CD8-positive, alpha-beta T cell (primary cell): ENCODE measurements at places on chromosomes 6 and 20.

DNA sequence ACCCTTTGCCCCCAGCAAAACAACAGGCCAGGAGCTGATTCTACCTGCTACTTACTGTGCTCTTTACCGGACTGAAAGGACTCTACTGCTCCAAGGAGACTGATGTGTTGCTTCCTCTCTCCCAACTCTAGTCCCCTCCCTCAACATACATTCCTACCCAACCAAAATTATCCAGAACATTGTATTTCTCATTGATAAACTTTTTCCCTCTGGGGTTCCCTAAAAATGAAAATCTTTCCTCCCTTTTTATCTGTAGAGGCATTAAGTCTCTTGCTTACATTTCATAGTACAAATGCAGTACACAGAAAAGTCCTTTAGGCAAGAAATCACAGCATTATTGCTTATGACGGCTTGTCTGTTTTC, 940 bp upstream of the HS3ST5 start:
- DNase-seq, result no peak

DNA sequence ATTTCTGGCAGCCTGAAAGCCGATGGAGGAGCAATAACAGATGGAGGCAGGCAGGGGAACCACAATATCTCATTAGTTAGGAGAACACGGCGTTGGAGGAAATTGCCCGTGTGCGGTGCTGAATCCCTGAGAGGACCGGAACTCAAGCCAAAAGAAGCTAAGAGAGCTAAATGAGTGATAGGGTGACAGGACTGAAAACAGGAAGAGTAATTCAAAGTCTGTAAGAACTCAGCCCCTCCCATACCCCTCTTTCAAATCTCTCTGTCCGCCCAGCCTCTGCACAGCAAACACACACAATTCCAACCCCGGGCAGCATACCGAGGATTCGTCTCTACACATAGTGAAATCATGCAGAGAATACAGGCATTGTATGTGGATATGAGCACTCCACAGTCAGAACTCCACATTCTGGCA, 2.6 kb upstream of the IPCEF1 start:
- peak; percentile 11 for DNase-seq

GRCh38 chr6:39303425-39304153, 10.6 kb downstream of the KCNK17 start:
- no peak for DNase-seq

- no peak for DNase-seq
Observed at GRCh38 chr6:22613695-22614094, 44.3 kb downstream of the HDGFL1 start.

GRCh38 chr20:19767070-19767469, 9.0 kb downstream of the RIN2 start:
- no peak for DNase-seq

- no peak for DNase-seq
Observed at GRCh38 chr6:26455357-26455970, 2.3 kb upstream of the BTN2A1 start.

DNA sequence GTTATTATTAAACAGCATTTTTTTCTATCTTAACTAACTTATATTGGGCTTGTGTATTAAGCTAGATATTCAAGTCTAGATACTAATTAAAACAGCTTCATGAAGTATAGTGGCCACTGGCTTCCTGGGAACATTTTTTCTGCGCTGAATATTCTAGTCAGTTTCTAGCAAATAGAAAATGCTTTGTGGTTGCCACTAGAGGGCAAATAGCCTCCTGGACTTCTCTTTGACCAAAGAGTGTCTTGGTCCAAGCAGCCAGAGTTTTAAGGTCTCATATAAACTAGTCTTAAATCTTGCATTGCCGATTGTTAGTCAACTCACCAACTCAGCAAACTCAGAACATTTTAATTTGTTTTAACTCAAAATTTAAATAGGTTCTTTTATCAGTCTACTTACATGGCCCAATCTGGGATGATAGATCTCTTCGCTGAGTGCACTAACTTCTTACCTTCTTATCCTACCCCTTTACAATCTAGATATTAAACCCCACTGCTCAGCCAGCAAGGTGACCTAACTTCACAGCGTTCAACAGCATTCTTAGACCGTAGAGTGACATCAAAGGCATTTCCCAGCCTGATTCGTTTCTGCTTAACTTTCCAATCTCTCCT, 24.6 kb upstream of the ID4 start:
- DNase-seq, result no peak

- DNase-seq, result no peak
Observed at GRCh38 chr20:53736122-53736756, 142.6 kb upstream of the ZNF217 start.

DNA sequence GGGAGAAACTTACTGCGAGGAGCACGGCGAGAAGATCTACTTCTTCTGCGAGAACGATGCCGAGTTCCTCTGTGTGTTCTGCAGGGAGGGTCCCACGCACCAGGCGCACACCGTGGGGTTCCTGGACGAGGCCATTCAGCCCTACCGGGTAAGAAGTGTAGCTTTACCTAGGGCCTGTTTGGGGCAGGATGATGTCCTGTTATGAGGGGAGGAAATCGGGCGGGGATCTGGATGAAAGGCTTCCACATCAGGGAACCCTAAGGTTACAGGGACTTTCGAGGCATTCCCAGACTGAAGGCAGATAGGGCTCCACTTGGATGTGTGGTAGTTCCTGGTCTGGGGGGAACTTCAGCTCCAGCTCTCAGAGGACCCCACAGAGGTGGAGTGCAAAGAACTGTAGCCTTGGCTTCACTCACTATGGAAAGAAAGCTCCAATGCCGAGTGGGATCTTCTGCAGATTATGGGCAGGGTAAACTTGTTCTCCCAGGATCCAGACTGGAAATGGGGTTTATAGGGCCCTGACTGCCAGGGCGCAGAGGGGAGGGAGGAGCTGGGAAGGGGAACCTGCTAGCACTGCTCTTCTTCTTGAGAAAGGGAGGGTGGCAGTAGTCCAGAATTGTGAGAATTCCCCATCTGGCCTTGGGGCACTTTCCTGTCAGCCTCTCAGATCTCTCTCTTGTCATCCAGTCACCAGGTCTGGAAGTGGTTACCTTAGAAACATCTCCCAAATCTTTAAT, 740 bp downstream of the TRIM15 start:
- DNase-seq, result no peak

- no peak for DNase-seq
Observed at GRCh38 chr6:96460052-96460700, 61.4 kb upstream of the UFL1 start.

- no peak for DNase-seq
Observed at GRCh38 chr6:109770047-109770446, 79.0 kb downstream of the FIG4 start.

- DNase-seq, result no peak
Observed at GRCh38 chr6:39203436-39204159, 25.7 kb downstream of the KCNK5 start.

GRCh38 chr20:63061051-63061770, 54.4 kb upstream of the BHLHE23 start:
- no peak for DNase-seq

DNA sequence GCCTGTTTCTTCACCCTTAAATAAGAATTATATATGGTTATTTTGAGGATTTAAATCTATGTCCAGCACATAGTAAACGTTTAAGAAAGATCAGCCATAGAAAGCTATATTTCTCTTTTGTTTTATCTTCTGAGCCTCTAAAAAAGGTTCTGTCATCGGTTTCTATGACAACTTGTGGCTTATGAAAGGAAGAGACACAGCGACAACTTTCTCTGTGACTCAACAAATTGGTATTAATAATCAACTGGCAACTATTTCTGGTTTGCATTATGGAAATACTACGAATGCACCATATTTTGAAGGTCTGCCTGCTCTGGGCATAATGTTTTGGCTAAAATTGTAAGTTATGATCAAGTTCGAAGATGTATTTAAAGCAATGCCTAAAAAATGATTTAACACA, 751.0 kb downstream of the CD109 start:
- no peak for DNase-seq

GRCh38 chr20:48319943-48320584, 507.7 kb downstream of the PREX1 start:
- no peak for DNase-seq

GRCh38 chr6:37068356-37069270, 63.2 kb downstream of the FGD2 start:
- DNase-seq, result no peak

DNA sequence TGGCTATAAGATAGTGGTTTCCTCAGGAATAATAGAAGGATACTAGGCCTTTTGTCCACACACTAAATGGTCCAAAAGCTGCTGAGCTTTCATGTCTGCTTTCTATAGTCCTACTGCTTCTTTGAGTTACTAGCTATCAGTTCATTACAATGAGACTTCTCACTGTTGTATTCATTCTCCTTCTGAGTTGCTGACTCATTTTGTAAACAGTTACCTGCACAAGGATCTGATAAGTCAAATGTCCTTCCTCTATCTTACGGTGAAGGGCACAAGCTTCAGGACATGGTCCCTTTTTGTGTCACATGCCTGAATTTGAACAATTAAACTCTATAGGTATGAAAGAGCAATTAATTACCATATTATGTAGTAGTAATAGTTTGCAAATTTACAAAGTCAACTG, 90.5 kb downstream of the MAN1A1 start:
- DNase-seq, result no peak
